ENCODE measurements at places on chromosomes 3 and 15. TPM values are rescaled to one million over a fixed set of nuclear protein-coding genes. Genes with fewer than 3 reads are reported as not detected.
A peak's percentile ranks its signal among the peaks of the same experiment; 100 is the strongest.

DNA sequence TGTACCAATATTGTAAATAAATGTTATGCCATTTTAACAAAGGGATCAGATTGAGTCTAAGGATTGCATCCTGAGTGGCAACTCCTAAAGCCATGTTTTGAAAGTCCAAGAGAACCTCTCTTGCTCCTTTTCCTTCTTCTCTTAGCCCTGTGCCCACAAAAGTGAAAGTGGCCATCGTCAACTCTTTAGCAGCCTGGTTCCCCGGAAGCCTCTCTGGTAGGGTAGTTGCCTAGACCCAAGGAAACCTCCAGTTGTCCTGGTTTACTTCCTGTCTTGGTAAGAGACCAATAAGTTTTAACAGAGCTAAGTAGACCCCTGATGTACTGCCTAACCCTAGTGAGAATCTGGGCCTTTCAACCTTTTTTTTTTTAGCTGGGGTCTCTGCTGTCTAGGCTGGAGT lies 10.2 kb upstream of the ITPKA start:
- DNase-seq = no peak

DNA sequence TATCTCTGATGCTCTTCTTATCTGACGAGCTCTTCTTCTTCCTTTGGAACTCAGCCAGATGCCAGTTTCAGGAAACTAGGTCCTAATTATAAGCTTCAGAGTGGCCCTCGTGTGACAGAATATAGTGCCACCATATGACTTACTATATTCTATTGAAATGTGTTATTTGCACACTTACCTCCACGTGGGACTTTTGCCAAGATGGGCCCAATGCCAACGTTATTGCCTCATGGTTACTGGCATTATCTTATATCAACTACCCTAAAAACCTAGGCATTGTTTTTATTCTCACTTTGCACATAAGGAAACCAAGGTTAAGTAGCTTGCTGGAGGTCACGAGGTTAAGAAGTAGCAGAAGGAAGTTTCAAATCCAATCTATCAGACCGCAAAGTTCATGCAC lies 71.3 kb upstream of the SLCO3A1 start:
- DNase-seq = no peak

DNA sequence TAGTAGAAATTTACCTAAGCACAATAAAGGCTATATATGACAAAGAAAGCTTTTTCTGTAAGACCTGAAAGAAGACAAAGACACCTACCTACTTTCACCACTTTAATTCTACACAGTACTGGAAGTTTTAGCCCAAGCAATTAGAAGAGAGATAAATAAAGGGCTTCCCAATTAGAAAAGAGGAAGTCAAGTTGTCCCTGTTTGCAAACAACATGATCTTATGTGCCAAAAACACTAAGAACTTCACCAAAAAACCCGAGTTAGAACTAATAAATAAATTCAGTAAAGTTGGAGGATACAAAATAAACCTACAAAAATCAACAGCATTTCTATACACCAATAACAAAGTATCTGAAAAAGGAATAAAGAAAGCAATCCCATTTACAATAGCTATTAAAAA lies 190.9 kb downstream of the NR2F2 start:
- DNase-seq = no peak

DNA sequence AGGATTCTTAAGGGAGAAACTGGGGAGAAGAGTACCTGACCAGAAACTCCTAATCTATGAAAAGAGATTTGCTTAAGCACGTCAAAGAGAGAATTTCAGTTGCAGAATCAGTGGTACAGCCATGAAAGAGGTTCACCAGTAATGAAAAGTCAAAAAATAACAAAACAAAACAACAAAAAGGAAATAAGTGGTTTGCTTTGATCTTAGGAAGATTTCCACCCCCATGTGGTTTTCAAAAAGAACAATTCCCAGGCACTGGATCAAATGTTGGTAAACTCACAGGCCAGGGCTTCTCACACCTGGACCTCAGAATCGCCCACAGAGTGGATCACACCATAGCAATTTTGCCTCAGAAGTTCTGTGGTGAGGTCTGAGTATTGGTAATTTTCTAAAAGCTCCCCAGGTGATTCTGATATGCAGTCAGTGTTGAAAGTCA lies 67.5 kb downstream of the TMEM39A start:
- DNase-seq = no peak

DNA sequence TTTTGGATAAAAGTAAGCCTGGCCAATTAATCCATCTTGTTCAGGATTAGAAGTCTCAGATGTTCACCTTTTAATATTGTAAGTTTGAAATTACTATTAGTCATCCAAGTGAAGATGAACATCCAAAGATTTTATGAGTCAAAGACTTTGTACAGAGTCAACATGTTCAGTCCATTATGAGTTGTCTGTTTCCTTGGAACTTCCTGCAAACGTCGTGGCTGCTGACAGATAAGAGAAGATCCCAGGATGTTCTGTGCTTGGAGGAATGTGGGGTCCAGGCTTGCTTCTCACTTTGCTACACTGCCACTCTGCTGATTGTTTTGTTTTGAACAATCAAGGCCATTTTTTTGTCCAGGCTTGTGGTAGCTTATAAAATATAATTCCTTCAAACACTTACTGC lies 74.3 kb upstream of the SLCO2A1 start:
- no peak for DNase-seq

DNA sequence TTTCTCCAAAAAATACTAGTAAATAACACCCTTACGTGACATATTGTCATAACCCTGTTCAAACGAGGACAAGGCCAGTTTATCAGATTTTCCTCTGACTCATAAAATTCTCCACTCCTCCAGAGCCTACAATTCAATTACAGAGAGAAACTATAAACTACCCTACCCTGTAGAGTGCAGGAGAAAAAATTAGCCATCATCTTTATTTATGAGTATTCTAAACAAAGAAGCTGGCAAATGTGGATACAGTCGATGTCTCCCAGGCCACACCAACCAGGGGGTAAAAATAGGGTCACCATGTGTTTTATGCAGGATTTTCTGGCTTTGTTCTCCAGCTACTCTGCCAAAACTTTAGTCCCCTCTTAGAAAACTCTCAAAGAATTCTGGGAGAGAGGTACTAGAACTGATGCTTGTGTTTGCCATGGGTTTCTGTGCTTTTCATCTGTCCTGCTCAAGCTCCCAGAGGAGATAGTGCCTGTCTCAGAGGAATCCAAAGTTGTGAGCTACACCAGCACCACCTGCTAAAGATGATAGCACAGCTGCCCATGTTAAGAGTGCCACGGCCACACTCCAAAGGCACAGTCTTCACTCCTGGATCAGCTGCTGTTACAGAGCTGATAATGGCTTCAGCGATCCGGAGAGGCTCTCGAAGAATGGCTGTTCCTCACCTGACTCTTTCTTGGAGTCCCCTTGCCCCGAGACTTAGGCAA lies 150.2 kb downstream of the IMPG2 start:
- DNase-seq = no peak

DNA sequence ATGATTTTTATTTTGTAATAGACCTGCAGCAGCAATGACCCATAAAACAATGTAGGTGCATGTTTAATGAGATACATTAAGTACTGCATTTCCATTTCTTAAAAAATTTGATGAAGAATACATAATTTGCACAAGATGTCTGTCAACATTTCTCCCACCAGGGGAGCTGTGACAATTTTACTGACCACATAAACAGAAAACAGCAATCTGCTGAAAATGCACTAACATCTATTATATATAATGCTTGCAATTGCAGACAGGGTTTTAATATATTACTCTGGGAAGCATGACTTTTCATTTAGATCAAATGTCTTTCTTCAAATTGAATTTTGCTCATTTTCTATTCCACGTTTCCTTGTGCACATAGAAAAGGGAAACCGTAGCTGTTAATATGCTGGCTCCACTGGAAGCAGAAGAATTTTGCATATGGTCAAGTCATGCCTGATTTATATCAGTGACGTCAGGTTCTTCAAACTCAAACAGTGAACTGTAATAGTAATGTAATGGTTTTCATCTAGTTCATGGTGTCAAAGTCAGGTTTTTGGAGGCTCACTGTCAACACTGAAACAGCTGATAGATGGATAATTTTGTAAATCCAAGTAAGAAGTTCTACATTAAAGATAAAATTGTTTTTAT lies 79.8 kb upstream of the IGF1R start:
- no peak for DNase-seq

- DNase-seq = peak; percentile 91
Measured at GRCh38 chr3:176814285-176814684, 383.0 kb downstream of the TBL1XR1 start.

DNA sequence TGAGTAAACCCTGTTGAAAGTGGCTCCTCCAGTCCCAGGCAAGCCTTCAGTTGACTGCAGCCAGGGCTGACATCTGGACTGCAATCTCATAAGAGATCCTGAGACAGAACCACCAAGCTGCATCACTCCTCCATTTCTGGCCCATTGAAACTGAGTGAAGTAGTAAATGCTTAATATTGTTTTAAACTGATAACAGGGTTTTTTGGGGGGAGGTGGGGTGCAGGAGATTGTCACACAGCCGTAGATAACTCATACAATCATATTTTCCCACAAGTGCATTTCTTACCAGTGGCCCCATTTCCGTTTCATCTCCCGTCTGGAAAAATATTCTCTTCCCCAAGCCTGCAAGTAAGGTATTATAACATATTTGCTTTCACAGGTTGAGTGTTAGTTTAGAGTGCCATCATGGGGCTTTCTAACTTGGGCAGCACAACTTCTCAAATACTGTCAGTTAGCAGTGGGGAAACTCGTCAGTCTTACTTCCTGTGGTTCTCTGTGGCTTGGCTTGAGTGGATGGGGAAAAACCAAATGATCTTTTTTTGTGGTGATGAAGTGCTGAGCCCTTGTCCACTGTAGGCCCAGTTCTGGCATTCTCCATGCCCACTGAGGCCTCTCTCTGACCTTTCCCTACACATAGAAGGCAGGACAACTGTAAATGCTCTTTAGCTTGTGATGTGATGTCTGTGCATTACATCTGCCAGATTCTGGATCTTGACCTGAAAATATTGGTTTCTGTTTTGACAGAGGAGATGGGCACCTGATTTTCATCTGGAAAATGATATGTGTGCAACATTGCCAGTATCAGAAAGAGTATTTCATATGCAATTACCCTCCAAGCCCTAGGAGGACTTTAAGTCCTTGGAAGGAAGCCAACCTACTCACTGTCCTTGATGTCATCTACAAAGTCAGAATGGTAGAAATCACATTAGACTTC lies 90.1 kb upstream of the BHLHE40 start:
- DNase-seq = no peak

DNA sequence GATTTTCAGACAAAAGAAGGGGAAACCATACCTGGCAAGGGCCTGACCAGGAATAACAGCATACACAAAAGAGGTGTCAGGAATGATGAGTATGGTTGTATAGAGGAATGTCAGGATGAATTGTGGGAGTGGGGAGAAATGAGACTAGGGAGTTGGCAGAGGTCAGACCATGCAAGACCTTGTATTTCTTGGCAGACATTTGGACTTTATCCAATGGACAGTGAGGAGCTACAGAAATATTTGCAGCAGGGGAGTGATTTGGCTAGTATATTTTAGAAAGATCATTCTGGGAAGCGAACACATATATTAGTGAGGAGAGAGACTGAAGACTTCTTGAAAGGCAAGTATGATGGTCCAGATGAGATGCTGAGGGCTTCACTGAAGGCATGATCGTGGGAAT lies 25.4 kb upstream of the ALPK3 start:
- DNase-seq = no peak

GRCh38 chr3:4743371-4743770 lies 235.9 kb upstream of the BHLHE40 start:
- no peak for DNase-seq

- DNase-seq = no peak
Measured at GRCh38 chr3:10387881-10388609, 67.1 kb upstream of the SEC13 start.

DNA sequence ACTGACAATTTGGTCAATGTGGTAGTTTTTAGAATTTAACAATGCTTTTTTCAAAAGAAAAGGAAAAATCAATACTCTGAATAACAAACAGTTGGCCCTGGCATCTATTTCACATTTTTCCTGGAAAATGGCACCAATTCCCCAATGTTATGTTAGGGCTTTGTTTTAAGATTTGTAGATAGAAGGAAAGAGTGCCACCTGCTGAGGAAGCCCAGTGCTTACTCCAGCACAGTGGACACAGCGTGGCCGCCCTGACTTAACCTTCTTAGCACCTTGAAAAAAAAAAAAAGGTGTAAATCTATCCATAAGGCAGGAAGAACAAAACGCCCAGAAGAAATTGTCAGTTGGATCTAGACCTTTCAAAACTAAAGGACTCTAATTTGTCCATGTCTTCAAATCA lies 110.7 kb upstream of the CNTN4 start:
- DNase-seq = no peak

- DNase-seq = no peak
Measured at GRCh38 chr15:41584636-41585126, 25.7 kb downstream of the TYRO3 start.

DNA sequence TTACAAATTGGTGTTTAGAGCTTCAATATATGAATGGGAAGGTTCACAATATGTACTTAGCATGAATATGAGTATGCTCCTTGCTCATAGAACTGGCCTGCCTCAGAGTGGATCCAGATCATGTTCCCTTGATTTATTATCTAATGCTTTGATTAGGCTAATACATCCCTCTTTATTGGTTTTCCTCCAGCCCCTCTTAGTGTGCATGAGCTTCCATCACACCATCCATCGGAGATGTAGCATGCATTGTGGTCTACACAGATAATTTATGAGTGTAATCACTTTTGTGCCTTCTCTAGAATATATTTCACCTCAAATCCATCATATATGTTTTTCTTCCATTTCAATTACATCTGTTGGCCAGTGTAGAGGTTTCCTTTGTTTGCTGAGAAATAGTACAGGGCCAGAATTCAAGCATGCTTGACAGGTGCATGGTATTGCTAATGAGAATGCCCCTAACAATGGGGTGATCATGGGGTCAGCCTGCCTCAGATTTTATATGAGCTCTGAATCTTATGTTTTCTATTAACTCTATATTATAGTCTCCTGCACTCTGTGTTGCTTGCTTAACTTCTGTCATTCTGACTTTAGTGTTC lies 786.4 kb upstream of the ARPP21 start:
- DNase-seq = no peak

DNA sequence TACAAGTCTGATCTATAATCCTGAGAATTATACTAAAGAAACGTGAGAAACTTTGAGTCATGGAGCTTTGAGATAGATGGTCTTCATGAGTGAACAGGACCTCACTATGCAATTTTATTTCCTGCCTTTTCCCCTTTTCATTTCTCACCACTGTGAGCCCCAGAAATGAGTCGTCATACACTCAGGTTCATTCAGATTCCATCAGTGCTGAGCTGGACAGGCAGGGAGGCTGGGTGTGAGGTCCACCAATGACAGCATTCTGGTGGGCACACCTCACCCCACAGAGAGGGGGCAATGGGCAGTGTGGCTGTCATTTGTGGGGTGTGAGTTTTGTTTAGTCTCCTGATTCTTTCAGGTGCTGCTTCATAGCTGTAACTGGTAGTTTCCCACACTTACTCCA lies 16.9 kb downstream of the TIGIT start:
- DNase-seq = no peak

C2CD4A gene
- not detected for total RNA-seq

SIAH2 gene
- total RNA-seq = 18.6 TPM

SPATA12 gene
- total RNA-seq = 0.22 TPM

Measured in H9 (cell line).